ENCODE measurements at places on chromosomes 12 and 14.

DNA sequence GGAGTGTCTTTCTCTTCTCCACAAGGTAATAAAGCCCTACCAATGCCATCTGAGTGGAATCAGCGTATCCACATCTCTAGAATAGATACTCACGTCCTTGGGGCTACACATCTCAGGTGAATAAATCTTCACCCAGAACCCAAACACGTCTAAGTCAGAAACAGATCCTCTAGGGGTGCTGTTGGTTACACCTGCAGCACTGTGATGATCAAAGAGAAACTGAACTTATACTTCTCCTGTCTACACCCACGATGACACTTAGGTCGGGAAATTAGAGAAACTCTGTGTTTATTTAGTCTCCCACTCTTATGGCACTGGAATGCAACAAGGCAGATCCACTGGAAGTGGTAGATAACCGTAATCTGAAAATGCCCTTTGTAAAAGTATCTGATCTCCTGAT is 46.2 kb downstream of the WIF1 start:
- no peak for DNase-seq

GRCh38 chr14:91891721-91892220 is 24.4 kb upstream of the TC2N start:
- no peak for DNase-seq

GRCh38 chr12:54704202-54704601 is 56.0 kb upstream of the DCD start:
- DNase-seq: no peak

- DNase-seq: no peak
Observed at GRCh38 chr12:118493962-118494361, 117.6 kb downstream of the SUDS3 start.
